ENCODE measurements at places on chromosomes 3 and 15.

DNA sequence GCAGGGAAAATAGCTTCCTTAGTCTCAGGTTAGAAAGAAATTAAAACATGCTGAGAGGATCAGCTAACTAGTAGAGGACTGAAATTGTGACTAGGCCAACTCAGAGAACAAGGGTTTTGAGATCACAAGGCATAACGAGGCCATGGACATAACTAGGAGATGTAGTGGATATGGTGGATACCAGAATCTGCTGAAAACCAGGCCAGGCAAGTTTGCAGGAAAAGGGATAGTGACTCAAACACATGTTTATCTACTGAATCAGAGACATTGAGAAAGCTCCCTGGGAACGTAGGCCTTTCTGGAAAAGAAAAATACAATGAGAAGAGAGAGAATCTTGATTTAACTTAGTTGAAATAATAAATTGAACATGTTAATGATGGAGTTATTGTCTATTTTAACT is 326.5 kb upstream of the GBE1 start:
- no peak for DNase-seq

GRCh38 chr3:46904303-46905212 is 27.0 kb downstream of the PTH1R start:
- DNase-seq, result no peak

- DNase-seq, result no peak
Observed at GRCh38 chr15:87496795-87497194, 759.7 kb downstream of the NTRK3 start.

GRCh38 chr3:125684199-125684598 is 88.9 kb upstream of the OSBPL11 start:
- DNase-seq, result no peak

- no peak for DNase-seq
Observed at GRCh38 chr3:11211531-11212298, 57.4 kb downstream of the HRH1 start.

DNA sequence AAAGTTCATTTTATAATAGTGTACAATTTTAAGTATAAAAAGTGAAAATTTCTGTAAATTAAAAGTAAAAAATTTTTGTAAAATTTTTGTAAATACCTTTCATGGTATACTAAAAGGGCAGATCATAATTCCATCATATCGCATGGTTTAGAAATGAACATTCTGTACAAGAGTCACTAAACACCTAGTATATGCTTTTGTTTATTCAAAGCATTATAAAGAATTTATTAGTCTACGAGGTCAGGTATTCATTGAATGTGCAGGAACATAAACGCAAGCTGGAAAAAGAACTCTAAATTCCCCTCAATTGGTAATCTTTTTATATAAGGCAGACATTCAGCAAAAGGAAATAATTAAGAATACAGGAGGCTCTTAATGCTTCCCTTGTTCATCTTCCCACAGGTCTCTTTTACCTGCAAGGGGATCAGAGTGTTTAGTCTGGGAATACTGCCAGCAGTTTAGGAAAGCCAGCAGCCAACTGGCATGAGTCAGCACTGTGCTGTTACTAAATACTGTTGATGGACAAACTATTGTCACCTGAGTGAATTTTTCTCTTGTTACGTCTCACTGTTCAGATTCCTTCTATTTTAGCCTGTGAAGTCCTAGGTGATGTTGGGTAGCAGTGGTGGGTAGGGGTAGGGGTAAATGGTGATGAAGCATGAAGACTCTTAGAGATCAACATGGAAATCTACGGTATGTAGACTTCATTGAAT is 70.1 kb downstream of the UQCC5 start:
- no peak for DNase-seq
